ENCODE measurements at places on chromosomes 3 and 15.

DNA sequence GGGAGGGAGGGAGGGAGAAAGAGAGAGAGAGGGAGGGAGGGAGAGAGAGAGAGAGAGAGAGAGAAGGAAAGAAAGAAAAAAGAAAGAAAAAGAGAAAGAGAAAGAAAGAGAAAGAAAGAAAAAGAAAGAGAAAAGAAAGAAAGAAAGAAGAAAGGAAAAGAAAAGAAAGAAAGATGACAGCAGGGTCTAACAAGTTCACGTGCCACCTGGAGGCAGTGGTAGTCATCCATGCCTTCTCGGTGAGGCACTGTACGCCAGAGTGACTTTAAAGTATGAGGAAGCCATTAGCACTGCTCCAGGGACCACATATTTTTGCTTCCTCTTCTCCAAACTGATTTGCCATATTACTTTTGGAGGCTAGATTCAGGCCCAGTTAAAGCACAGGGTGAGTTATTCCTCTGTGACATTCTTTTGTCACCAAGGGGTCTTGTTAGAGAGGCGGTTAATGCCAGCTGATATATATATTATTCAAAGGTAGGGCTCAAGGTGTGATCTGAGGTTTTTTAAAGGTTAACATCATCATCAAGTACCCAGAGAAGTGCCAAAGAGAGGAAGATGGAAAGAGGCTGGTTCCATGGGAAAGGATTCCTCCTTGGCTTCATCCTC is at the start of gene HTR3D:
Gene HTR3D, plus strand, starts transcription at position 556 of the 606 bp plus-strand sequence. Its CDS starts 0 bp downstream, at position 556.
- peak; percentile 21 for DNase-seq

GRCh38 chr3:73475175-73475574 is 149.6 kb downstream of the PDZRN3 start:
- DNase-seq = no peak

- DNase-seq = peak; percentile 24
These were observed 2.0 kb downstream of the XRN1 start for GRCh38 chr3:142445816-142446254.

GRCh38 chr15:61225614-61226013 is 3.5 kb downstream of the RORA start:
- no peak for DNase-seq

DNA sequence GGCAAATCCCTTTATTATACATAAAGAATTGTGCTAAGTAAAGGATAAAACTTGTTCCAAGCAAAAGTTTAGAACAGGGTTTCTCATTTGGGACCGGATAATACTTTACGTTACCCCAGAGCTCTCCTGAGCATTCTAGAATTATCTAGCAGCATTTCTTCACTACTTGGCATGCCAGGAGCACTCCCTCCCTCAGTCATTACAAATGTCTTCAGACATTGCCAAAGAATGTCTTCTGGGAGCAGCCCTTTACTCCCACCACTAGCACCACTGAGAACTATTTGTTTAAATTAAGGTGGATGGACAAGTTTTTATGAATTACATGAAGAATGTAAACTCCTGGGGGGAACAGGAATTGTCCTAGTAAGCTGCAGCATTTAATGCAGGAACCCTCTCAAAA is 516.4 kb downstream of the GBE1 start:
- no peak for DNase-seq

- DNase-seq = peak; percentile 90
These were observed 22.5 kb upstream of the C15orf39 start for GRCh38 chr15:75178938-75179745.

DNA sequence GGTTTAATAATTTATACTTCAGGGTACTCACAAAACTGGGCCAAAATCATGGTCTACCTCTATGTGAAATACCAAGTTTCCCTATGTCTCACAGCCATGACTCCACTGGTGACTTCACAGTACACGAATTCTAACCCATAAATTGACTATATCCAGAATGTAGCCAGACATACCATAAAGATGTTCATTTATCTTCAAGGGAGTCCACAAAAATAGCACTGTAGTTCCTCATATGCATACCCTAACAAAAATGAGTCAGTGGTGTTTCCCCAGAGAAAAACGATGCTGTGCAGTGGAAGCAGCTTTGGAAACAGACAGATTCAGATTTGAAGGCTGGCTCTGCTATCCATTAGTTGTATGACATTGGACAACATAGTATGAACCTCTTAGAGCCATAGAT is 438.8 kb downstream of the FHIT start:
- no peak for DNase-seq

DNA sequence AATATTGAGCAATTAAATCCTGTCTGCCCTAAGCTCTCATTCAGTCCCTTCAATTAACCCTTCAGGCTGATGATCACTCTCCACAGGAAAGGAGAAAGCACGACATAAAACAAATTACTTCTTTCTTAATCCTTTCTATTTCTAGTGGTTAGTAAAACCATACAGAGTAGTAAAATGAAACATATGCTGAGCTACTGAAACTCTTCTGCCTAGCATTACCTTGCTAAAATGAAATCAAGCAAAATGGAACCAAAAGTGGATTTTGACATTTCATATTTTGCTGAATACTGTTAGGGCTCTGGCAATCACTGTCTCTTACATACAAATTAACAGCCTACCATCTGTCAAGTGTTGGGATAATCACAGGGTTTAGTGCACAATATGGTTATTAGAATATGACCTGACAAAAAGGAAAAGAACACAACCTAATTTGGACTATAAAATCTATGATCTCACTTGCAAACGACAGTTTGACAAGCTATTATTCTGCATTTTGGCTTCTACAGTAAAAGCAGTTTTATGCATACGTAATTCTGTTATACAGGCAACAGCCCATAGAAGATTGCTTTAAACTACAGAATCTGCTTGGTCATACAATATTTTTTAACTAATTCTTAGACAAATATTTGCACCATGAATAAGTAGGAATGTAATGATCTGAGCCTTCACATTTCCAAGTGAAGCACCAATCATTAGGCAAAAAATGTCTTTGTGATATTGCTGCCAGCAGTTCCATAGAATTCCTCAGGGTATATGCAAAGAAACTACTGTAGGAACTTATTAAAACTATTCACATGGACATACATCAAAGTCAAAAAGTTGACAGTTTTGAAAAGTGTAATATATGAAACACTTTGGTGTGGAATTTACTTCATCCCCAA is 105.0 kb downstream of the FHIT start:
- no peak for DNase-seq

DNA sequence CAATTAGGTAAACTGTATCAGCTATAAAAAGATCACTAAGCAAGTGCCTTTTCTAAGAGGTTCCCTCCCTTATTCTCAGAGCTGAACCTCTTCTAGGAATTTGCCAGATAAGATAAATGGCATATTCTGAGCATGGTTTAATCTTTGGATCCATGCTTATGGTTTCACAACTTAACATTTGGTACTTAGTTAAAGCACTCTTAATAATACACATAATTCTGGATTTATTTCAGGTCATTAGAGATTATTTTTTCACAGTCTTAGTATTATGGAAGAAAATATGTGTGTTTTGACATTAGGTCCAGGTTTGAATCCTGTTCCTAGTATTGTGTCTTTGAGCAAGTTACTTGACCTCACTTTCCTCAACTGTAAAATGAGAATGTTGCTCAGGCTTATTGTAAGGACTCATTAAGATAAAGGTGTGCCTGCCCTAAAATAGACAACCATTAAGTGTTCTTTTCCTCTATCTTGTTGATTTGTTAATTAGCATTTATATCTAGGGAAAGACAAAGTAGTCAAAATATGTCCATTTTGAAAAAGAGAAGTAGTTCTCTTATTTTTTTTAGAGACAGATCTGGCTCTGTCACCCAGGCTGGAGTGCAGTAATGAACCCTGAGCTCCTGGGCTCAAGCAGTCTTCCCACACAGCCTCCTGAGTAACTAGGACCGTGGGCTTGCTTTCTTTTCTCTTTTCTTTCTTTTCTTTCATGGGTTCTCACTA is 43.4 kb downstream of the TSC22D2 start:
- DNase-seq = no peak

GRCh38 chr3:177174607-177175170 is 22.6 kb downstream of the TBL1XR1 start:
- DNase-seq = no peak

DNA sequence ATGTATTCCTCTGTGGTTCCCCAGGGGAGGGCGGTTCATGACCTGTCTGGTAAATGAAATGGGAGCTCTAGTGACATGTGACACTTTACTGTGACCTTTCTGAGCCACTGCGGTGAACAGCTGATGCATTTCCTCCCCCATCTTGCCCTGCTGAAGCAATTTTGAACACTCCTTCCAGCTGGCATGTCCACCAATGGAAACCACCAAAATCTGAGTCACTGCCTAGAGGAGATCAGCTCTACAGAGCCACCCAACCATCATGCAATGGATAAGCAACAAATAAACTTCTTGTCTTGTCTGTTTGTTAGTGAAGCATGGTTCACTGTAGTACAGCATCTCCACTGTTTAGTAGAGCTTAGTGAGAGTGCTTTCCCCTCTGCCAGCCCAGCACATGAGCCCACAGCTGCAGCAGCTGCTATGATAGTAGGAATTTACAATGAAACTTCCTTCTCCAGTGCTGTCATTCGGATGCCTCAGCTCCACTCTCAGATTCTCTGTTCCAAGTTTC is 479.4 kb downstream of the NTRK3 start:
- DNase-seq = no peak

DNA sequence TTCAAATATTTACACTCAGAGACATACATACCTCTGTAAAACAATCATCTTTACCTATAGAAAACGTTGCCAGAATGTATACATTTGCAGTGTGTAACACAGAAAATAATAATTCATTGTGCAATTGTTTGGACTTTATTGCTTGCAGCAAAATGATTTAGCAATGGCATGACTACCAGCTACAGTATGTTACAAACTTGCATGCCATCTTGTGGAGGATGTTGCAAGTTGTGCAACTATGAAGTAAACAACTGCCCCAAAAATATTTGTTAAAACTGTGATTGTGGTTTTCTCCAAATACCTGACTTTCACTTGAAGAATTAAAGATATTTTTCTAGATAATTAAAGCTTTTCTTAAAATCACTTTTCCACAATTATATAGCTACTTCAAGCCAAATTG is 27.1 kb upstream of the C3orf49 start:
- no peak for DNase-seq

GRCh38 chr15:94411846-94412245 is 180.5 kb downstream of the MCTP2 start:
- no peak for DNase-seq

DNA sequence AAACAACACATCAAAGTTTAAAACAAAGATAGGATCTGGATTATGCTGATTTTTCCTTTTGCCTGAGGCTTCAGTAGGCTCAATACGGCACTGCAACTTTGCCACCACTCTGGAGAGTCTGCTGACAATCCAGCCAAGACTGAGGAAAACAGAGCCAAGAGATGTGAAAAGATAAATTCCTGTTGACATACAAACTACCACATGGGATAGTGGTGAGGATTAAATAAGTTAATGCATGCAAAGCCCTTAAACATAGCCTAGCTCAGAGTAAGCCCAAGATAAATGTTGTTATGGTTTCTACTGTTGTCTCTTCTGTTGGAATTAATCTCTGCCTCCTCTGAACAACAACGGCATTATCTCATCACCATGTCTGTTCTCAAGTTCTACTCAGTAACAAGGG is 245.9 kb upstream of the LMCD1 start:
- no peak for DNase-seq

DNA sequence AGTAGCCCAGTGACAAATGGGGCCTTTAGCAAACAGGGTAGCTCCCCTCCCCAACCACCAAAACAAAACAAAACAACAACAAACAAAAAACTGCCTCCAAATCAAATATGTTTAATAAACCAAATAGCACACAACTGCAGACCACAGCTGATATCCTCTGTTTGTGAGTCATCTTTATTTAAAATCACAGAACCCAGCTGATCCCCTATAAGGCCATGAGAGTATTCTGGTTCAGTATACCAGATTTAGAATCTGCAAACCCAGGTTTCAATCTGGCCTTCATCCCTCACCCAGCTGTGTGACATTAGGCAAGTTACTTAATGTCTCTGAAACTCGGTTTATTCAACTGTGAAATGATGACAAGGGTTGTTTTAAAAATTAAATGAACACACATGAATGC is 124.5 kb downstream of the SUCLG2 start:
- no peak for DNase-seq

- no peak for DNase-seq
These were observed 31.6 kb upstream of the NUDT16 start for GRCh38 chr3:131349946-131350347.

GRCh38 chr3:20564966-20565365 is 379.0 kb upstream of the SGO1 start:
- DNase-seq = no peak

- no peak for DNase-seq
These were observed 915.2 kb downstream of the NSUN3 start for GRCh38 chr3:94978084-94978483.

GRCh38 chr3:48034000-48034516 is 17.8 kb upstream of the MAP4 start:
- DNase-seq = no peak

- no peak for DNase-seq
These were observed 4.2 kb downstream of the STOML1 start for GRCh38 chr15:73987681-73988444.

- no peak for DNase-seq
These were observed 36.9 kb downstream of the PCSK6 start for GRCh38 chr15:101452572-101452971.

Data from hematopoietic multipotent progenitor cell (in vitro differentiated cells).